ENCODE measurements at places on chromosomes 2 and 18. TPM values are rescaled to one million over a fixed set of nuclear protein-coding genes. Genes with fewer than 3 reads are reported as not detected.

Gene CYRIA
- 16.7 TPM for total RNA-seq

Gene STAT4
- 3.5 TPM for total RNA-seq

Gene DPYSL5
- not detected for total RNA-seq

Gene SERPINB13
- not detected for total RNA-seq

Gene CDH19
- 160 TPM for total RNA-seq

Gene TRIP12
- total RNA-seq: 235 TPM

Gene PLGLB1
- total RNA-seq: 8.9 TPM

Gene DSC3
- 2.9 TPM for total RNA-seq

Gene RUFY4
- 0.36 TPM for total RNA-seq

GRCh38 chr2:124254621-124255020 is 229.5 kb downstream of the CNTNAP5 start:
- no peak for DNase-seq

GRCh38 chr2:57711991-57712390 is 334.6 kb upstream of the VRK2 start:
- no peak for DNase-seq

DNA sequence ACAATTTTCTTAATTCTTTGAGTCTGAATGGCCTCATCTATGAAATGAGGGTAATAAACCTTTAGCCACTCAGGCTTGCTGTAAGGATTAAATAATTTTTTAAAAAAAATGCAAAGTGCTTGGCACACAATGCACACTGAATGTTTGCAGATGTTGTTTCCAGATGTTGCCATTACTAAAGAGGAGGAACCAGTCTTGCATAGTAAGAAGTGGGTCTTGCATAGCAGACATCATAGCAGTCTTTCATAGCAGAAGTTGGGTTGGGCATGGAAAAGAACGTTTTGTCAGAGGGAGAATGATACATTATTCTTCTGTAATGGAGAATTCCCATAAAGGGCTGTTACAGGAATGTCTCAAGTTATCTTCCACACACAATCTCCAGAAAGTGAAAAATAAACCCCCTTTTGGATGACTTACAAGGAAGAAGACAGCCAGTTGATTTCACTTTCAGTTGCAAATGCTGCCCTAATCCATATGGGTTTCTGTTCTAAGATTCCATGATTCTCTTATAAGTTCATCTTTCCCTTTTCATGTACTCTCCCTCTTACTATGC is 327.7 kb downstream of the SUCLG1 start:
- DNase-seq: no peak

DNA sequence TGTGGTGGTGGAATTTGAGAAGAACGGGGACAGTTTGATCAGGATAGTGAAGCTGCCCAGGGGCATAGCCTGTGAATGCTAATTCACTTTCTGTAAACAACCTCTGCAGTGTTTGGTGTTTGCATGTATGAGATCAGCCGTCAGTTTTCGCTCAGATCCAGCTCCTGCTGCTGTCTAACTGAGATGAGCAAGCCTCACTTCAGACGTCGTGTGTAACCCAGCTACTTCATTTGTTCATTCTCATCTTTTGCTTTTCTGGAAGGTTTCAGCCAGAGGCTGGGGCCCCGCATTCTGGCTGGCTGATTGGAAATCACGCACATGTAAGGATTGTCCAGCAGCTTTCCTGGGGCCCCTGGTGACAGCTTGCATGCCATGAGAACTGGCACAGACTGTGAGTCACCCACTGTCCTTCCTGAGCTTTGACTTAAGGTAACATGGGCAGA is 48.9 kb downstream of the LDLRAD4 start:
- DNase-seq: peak; percentile 49

DNA sequence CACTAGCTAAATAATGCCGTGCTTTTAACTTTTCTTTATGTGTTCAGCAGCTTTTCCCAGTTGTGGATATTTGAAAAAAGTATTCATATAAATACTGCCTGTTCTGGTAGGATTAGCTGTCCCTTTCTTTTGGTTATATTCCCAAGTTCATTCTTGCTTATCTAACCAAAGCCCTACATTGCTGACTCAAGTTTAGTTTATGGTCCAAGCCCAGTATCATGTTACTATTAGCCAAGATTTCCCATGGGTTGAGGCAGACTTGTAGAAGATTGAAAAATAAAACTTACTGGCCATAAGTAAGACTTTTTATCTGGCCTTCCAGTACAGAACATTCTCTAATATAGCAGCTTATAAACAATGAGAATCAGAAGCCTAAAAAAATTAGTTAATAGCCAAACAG is 49.7 kb upstream of the NFE2L2 start:
- DNase-seq: no peak

DNA sequence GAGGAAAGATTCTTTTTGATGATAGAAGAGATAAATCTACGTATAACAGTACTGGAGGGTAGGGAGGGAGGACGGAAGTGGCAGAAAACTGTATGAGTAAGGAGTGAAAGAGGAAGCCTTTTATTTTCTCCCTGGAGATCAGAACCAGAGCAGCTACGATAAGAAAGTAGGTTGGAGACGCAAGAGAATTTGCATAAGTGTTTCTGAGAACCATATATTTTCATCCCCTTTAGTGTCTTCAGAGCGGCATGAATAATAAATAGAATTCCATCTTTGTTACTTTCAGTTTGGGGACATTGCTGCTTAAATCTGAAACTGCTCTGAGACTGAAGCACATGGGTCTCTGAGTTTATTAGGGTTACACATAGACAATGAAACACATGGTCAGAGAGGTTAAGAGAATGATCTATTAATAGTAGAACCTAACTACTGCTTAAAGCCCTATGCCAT is 230.2 kb upstream of the TNP1 start:
- no peak for DNase-seq

GRCh38 chr2:208579678-208580077 is 173.1 kb downstream of the PTH2R start:
- no peak for DNase-seq

DNA sequence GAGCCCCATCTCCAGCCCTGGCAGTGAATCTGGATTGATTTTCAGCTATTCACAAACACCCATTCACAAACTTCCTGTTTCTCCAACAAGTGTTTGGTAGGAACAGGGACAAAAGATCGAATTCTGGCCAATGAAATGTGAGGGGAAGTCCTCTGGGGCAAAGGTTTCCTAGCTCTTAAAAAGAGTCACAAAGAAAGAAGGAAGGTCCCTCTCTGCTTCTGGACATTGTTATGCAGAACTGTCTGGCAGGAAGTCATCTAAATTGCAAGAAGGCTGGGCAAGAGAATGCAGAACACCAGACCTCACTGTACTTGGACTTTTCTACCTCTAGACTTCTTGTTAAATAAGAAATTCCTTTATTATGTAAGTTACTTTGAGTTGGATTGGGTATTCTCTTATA is 137.3 kb downstream of the CCDC148 start:
- DNase-seq: no peak

- DNase-seq: no peak
Measured at GRCh38 chr2:77521931-77522470, at the start of gene LRRTM4. Gene LRRTM4, minus strand, starts transcription at chr2:77522376.

DNA sequence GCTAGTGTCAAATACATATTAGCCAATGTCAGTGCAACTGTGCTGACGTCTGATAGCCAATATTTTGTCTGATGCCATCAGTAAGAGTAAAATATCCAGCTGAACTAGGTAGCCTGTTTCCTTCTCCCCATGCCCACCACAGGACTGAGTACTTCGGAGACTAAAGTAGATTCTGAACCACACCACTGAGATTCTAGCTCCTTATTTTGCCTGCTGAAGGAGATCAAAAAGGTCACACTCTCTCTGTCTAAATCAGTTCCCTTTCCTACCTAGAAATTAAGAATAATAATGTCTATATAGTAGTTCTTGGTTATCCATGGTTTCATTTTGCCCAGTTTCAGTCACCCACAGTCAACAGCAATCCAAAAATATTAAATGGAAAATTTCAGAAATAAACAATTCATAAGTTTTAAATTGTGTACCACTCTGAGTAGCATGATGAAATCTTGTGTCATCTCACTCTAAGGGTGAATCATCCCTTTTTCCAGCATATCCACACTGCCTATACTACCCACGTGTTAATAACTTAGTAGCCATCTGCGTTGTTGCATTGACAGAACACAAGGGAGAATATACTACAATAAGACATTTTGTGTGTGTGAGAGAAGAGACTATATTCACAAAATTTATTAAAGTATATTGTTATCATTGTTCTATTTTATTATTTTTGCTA is 1043.3 kb upstream of the PIK3C3 start:
- no peak for DNase-seq

- DNase-seq: no peak
Measured at GRCh38 chr18:1062588-1062987, 157.9 kb downstream of the ADCYAP1 start.

DNA sequence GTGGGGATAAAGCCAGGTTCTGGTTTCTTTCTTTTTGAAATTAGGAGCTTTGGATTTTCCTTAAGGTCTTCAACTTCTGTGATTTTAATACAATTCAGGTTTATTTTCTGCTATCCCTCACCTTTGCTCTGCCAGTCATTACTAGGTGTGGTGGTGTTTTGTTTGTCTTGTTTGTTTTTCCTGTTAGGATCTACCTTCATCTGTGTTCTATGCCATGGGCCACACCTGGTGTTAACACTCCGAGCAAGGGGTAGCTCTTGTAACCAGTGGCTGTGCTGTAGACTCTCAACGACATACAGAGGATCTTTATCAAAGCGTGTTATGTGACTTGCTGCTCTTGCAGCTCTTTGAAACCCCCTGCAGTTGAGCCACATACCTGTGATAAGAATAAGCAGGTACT is 38.6 kb downstream of the MGAT5 start:
- no peak for DNase-seq

DNA sequence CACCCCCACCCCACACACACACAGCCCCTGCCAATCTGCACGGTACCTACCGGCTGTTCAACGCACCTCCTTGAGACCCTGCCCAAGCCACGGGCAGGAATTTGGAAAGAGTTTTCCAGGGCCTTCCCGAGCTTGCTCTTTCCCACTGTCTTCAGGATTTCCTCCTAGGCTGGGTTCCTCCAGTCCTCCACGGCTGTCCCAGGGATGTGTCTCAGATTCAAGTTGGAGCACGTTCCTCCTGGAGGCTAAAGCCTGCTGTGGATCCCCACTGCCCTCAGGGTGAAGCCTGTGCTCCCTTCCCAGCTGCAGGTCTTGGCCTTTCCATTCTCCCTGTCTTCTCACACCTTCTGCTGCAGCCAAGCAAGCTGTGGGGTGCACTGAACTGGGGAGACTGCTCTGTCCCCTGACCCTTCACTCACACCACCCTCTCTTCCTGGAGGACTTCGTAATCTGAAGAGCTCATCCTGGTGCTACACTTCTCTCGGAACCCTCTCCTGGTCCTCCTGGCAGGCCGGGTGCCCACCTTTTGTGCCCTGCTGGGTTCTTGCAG is 54.9 kb upstream of the HS6ST1 start:
- peak; percentile 39 for DNase-seq

DNA sequence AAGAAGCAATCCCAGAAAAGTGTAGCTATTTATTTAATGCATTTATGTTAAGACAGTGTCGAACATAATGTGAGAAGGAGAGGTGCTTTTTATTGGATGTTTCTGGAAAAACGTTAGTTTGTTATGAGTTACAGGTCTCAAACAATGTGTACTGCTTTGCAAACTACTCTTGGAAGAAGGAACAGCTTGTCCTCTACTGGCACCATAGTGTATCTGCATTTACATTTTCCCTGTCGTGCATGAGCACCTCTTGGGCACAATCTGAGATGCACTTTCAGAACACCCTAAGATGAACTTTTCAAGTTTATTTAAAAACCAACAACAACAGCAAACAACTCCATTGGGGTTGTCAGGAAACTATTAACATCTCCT is 22.8 kb downstream of the CCNYL1 start:
- DNase-seq: no peak

DNA sequence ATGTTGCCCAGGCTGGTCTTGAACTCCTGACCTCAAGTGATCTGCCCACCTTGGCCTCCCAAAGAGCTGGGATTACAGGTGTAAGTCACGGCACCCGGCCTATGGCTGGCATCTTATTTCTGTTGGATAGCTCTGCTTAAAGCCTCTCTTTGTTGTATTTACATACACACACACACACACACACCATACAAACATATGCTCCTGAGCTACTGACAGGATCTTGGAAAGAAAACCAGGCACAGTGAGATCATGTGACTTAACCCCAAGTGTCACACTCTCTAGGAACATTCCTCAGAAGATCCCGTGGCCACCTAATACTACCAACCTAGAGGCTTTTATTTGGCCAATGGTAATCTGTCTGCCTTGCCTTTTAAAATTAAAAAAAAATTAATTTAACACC is 85.1 kb upstream of the HAAO start:
- DNase-seq: no peak

- DNase-seq: no peak
Measured at GRCh38 chr2:188675391-188676009, 298.7 kb upstream of the COL3A1 start.

GRCh38 chr18:8848541-8848940 is 143.2 kb downstream of the MTCL1 start:
- no peak for DNase-seq

DNA sequence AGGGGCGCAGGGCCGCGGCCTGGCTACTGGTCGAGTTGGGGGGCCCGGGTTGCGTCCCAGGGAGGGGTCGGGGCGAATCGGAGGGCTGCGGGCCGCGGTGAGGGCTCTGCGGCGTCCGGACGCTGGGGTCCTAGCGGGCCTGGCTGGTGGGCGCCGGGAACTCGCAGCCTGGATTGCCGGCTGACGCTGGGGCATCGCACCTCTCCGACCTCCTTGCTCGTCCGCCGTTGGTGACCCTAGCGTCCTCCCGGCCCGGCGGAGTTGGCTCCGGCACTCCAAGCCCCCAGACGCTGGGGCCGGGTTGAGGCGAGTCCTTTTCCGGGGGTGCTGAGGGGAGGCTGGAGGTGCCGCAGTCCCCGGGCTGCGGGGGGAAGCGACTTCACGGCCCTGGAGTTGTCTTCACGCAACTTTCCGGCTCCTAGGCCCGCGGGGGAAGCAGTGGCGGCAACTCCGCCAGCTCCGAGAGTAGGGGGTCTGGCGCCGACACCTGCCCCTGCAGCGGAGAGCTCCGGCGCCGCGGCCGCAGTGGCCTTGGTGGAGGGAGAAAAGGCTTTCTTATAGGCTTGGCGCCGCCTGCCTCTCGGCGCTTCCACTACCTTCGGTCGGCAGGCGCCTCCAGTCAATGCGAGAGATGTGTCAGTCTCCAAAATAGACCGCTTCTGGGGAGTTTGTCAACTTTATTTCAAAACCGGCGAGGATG is 70.3 kb downstream of the HAUS1 start:
- DNase-seq: peak; percentile 61

DNA sequence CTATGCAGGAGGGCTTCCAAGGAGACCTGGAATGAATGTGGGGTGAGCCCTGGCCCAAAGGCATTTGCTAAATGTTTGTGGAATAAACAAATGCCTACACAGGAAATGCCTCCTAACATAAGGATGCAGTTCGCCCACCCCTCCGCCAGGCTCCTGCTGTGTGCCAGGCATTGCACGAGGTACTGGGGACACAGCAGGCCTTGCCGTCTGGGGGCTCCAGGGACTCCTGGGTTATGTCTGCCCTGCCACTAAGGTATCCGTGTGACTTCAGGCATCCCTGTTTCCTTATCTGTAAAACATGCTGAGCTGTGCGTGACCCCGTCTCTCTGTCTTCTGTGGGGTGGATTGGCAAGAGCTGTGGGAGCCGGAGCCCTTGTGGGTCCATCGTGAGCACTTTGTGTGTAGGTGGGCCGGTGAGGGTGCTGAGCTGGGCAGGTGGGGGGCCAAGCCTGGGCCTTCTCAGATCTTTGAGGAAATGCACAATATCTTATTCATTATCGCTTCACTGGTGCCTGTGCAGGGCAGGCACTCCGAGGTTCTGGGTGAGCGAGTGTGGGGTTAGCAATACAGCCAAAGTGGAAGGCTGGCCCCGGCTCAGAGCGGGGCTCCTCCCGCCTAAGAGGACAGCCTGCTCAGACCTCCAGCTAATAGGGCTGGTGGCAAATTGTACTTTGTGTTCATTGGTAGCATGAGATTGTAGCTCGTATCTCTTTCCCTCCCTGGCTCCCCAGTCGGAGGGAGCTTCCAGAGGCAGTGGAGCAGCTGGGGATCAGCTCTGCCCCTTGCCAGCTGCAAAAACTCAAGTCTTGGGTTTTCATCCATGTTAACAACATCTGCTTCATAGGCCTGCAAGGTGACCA is 126.8 kb downstream of the GLI2 start:
- peak; percentile 53 for DNase-seq

Measured in sciatic nerve (tissue), 2 donors.